Smooth muscle cell of trachea (primary cell): ENCODE measurements at places on chromosomes 2 and 18. TPM values are rescaled to one million over a fixed set of nuclear protein-coding genes. Genes with fewer than 3 reads are reported as not detected.

DPP10 gene
- not detected in 2 replicates for total RNA-seq

ONECUT2 gene
- total RNA-seq: under 0.01 TPM in 2 replicates

DTNA gene
- total RNA-seq: 17.5 and 30.1 TPM in 2 replicates

SPAST gene
- 24.4 and 24.8 TPM in 2 replicates for total RNA-seq

AP1S3 gene
- total RNA-seq: 2.6 and 4.4 TPM in 2 replicates

GPR45 gene
- total RNA-seq: not detected in 2 replicates

ADCY3 gene
- total RNA-seq: 40.6 and 66.2 TPM in 2 replicates

ARHGAP28 gene
- 13.4 and 21.5 TPM in 2 replicates for total RNA-seq

TNFRSF11A gene
- 0.66 and 0.73 TPM in 2 replicates for total RNA-seq

DIPK1C gene
- total RNA-seq: not detected in 2 replicates

NEB gene
- 0.15 and 0.17 TPM in 2 replicates for total RNA-seq

CRYBA2 gene
- total RNA-seq: not detected in 2 replicates

NCL gene
- 162 and 168 TPM in 2 replicates for total RNA-seq

METTL4 gene
- 5.8 and 11.1 TPM in 2 replicates for total RNA-seq

EMILIN1 gene
- 305 and 366 TPM in 2 replicates for total RNA-seq

UPP2 gene
- under 0.01 TPM in 1 of 2 replicates, not detected in the other for total RNA-seq

COL4A3 gene
- total RNA-seq: 0.17 and 0.29 TPM in 2 replicates

PKDCC gene
- total RNA-seq: 55.1 and 129 TPM in 2 replicates

KCNS3 gene
- 1.0 and 1.3 TPM in 2 replicates for total RNA-seq

ESPNL gene
- total RNA-seq: 2.3 and 9.8 TPM in 2 replicates

FASTKD2 gene
- total RNA-seq: 46.6 and 55.6 TPM in 2 replicates

RUFY4 gene
- not detected in 2 replicates for total RNA-seq

AQP12A gene
- total RNA-seq: not detected in 2 replicates
